Foreskin keratinocyte (primary cell): ENCODE measurements at places on chromosomes 16 and 17.

DNA sequence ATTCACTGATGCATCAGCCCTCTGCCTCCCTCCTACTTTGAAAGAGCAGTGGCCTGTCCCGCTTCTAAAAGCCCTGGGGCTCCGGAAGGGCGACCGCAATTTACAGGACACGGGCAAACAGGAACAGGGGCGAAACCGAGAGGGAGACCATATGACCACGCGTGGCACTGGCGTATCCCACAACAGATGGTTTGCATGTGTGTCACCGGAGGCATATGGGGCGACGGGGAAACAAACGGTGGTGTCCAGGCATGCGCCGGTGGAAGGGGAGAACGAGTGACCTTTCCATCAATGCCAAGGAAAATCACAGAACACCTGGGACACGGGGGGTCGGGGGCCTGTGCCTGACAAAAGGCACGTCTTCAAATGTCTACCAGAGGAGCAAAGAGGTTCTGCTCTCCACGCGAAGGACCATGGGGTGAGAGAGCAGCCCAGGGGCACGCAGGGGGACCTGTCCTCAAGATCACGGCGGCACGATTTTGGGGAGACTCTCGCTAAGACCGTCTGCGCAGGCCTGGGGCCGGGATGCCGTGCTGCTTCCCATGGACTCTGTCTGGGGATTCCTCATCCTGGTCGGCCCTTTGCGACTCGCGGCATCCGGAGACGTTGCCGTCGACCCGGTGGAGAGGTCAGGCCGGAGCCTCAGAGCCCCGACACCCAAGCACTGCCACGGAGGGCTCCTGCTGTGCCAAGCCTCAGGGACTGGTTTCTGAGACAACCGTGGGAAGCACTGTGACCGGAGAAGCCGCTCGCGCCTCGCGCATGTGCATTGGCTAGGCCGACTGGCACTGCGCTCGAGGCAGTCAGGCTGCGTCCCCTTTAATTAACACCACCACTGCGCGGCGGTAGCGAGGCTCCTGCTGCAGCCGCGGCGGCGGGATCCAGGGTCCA, 12.8 kb upstream of the KCNJ18 start:
- no peak for DNase-seq

DNA sequence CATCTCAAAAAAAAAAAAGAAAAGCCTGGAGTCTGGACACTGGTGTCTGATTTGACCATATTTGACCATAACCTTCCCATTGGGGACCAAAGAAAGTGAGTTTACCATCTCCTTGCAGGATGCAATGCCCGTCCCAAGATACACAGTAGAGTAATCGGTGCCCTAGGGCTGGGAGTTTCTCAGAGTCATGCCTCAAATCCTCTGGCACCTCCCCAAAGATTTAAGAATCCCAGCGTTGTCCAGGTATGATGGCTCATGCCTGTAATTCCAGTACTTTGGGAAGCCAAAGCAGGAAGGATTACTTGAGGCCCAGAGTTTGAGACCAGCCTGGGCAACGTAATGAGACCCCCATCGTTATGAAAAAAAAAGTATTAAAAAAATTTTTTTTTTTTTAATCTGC, 5.0 kb downstream of the PITPNM3 start:
- DNase-seq, result peak; percentile 85

DNA sequence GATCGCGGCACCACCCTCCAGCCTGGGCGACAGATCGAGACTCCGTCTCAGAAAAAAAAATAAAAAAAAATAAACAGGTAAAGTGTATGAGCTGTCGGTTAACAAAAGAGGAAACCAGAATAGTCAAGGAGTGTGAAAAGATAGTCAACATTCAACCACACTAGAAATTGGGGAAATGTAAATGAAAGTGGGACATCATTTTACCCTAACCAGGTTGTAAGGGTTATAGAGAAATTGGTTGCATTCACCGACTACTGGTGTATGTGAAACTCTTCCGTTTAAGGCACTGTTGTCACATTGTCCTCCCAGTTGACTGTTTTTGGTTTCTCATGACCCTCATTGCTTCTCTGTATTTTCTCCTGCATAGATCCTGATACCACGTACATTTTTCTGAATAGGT, 62.8 kb downstream of the RABEP1 start:
- DNase-seq, result no peak

DNA sequence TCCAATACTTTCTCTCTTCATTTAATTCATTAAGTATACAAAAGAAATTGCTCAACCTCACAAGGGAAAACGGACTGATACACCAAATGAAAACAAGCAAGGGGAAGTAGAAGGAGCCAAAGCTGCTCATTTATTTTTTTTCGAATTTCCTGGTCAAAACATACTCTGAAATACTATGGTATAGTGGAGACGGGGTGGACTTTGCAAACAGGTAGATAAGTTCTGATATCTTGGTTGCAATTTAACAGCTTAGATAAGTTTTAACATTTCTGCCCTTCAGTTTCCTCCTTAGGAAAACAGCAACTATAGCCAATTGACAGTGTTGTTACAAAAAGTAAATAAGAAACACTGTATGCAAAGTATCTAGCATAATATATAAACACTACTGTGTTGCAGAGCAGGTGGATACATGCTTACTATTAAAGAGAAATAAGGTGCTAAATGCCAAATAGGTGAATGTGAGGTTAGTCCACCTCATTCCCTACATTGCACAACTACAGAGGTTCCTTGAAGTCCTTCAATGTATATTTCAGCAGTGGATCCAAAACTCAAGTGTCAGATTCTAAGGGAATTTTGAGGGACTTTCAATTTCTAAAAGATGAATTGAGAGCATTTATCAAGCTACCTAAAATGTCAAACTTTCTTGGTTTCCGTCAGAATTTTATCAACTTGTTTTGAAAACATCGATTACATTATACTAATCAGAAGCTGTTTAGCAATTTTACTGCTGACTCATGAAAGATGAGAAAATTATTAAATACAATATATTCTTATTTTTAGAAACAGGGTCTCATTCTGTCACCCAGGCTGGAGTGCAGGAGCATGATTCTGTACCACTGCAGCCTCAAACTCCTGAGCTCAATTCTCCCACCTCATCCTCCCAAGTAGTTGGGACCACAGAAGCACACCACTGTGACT, 11.0 kb downstream of the CCDC47 start:
- DNase-seq, result no peak

DNA sequence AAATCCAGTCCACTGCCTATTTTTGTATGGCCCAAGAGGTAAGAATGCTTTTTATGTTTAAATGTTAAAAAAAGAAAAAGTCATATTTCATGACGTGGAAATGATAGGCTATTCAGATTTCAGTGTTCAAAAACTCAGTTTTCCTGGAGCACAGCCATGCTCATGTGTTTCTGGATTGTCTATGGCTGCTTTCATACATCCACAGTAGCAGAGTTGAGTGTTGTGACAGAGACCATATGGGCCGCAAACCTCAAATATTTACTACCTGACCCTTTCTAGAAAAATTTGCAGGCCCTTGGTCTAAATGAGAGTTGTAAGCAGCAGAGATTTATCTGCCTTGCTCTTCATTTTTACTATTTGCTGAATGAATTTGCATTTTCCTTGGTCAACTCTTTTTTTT, 264.1 kb downstream of the CBLN1 start:
- DNase-seq, result no peak

DNA sequence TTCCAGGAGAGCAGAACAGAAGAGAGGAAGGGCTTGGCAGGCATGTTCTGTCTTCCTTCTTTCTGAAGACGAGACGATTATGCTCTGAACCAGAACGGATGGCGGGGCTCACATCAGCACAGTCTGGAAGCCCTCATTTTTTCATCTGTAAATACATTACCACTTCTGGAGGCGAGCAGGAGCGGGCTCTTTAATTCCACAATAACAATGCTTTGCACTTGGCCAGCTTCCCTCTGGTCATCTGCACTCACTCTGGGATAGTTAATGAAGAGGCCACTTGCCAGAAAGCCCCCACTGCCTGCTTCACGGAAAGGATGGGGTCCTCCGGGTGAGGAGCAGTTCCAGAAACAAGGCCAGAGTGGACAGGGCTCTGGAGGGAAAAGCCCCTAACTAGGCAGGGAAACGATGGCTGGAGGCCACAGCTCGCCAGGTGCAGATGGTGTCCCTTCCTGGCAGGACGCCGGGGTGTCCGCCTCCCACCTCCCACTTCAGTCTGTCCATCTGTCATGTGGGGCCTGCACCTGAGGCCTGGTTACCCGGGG, 13.1 kb upstream of the BCAR1 start:
- no peak for DNase-seq

GRCh38 chr17:73069164-73069770, 23.2 kb downstream of the SLC39A11 start:
- no peak for DNase-seq

DNA sequence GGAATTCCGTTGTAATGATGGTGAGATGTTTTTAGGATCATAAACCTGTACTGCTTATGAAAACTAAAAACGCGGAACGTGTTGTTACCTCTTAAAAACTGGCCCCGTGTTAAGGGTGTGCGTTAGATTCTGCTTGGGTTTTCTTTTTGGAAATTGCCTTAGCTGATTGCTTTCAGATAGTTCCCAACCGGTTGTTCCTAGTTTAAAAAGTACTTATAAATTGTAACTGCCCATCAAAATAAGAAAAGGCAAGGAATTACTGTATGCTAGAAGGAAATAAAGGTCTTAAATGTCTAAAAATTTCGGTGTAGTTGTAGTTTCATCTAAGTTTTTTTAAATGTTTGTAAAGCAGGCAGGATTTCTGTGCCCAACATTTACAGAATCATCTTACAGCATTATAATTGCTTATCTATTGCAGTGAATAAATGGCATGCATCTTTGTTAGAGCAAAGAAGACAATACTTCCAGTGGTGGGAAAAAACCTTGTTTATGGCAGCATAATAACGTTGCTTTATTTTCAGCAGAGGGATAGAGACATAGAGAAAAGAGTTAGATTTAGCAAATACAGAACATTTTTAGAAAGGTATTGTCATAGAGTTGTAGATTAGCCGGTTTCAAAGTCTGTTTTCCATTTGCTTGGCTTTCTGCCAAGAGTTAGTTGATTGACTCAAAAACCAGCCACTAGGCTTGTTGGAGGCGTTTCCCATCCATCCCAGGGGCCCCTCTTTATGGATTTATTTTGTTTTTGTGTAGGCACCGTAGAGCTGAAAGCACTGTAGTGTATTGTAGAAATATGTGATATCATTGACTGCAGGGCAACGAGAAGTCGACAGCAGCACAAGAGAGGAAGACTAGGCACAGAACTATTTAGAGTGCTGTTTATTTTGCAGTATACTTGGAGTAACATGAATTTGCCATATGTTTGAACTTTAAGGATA, 1.7 kb downstream of the PPM1D start:
- DNase-seq, result peak; percentile 34

GRCh38 chr17:50157891-50158290, 7.4 kb upstream of the PPP1R9B start:
- DNase-seq, result no peak

DNA sequence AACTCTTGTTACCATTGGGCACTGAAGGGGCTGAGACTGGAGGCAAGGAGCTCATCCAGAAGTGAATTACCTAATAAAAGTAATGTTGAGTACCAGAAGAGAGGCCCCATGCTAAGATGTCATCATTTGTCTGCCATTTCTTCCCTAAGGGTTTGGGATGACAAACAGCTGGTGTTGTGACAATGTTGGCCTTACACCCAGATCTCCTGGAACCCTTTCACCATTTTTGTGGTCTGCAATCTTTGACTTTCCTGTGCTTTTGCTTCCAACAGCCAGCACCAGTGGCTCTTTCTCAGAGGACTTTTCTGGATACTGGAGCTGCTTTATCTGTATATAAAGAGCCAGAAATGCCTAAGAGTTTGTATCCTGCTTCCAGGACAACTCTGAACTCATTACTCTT, 84.1 kb downstream of the SHISA9 start:
- DNase-seq, result no peak

GRCh38 chr17:75468291-75468754, 11.9 kb downstream of the TMEM94 start:
- DNase-seq, result no peak

GRCh38 chr16:65525707-65526106, 403.8 kb upstream of the CDH11 start:
- no peak for DNase-seq
